Stimulated activated CD8-positive, alpha-beta memory T cell treated with anti-CD3 and anti-CD28 coated beads, Interleukin-7, amount 100 ng/mL, for 1 hour (primary cell): ENCODE measurements at places on chromosomes 3 and 15.

DNA sequence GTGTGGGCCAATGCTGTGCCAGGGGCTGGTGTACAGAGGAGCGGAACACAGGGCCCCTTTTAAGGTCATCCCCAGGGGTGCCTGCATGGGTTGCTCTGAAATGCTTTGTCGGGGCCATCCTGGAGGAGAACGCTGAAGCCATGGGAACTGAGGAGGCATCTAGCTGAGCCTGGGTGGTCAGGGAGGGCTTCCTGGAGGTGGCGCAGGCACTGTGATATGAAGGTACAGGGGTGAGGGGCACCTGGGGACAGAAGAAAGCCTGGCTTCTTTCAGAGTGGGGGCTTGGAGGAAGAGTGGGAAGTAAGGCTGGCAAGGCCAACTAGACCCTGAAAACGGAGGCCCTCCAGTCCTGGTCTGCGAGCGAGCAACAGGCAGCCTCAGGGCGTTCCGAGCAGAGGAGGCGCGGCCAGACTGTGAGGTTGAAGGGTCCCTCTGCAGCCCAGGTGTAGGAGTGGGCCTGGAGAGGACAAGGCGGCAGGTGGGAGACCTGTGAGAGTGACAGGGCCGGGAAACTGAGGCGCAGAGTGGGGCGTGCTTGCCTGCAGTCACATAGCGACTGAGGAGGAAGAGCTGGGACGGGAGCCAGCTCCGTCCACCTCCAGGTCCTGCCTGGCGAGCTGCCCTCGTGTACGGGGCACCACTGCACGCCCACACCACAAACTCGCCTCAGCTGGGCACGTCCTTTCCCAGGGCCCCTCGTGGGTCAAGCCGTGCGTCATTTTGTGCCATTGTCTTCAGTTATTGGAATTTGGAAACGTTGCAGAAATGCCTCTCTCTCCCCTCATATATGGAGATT, 4.1 kb downstream of the FBLN2 start:
- DNase-seq, result no peak

- DNase-seq, result no peak
Measured at GRCh38 chr15:32855942-32856341, 138.1 kb downstream of the GREM1 start.

DNA sequence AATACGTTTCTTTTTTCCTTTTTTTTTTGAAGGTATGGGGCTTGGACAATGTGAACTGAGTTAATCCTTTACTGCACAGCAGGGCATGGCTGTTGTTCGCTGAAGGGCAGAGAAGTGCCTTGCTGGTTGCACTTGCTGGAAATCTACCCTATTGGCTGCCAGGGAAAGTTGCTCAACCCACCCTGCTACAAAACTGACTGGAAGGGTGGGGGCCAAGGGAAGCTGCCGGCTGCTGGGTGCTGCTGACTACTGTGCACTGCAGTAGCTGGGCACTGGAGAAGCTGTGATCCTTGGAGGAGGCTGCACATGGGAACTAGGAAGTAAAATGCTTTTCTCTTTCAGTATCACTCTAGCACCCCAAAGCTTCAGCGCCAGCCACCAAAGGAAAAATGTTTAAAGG, 70.5 kb downstream of the ETV5 start:
- DNase-seq, result no peak

DNA sequence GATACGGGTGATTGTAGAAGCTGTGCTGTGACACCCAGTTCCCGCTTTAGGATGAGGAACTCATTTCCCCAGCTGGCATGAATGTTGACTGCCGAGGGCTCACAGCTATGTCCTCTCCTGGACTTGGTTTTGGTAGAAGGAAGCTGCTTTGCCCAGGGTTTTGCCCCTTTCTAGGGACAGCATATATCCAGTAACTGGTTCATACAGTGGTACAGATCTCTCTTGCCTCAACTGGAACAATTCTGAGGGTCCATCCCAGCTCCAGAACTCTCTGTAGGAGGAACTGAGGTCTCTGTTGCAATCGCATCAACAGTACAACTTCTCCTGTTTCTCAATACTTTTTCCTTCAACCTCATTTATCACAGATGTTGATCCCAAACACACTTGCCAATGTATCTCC, 54.5 kb upstream of the FNDC3B start:
- DNase-seq, result no peak

GRCh38 chr3:197896421-197896820, 53.6 kb upstream of the RPL35A start:
- DNase-seq, result no peak

GRCh38 chr15:48426044-48426443, 94.8 kb downstream of the DUT start:
- DNase-seq, result no peak

- DNase-seq, result no peak
Measured at GRCh38 chr15:85500060-85500708, 119.8 kb downstream of the AKAP13 start.

DNA sequence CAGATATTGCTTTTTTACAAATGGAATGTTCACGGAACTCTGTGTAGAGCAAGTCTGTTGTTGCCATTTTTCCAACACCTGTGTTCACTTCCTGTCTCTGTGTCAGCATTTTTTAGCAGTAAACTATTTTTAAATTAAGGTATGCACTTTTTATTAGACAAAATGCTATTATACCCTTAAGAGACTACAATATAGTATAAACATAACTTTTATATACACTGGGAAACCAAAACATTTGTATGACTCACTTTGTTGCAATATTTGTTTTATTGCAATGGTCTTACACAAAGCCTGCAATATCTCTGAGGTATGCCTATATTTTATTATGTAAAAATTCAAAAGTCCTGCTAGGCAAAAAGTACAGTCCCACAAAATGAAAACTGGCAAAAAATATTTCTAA, 39.8 kb upstream of the FGF7 start:
- DNase-seq, result no peak

DNA sequence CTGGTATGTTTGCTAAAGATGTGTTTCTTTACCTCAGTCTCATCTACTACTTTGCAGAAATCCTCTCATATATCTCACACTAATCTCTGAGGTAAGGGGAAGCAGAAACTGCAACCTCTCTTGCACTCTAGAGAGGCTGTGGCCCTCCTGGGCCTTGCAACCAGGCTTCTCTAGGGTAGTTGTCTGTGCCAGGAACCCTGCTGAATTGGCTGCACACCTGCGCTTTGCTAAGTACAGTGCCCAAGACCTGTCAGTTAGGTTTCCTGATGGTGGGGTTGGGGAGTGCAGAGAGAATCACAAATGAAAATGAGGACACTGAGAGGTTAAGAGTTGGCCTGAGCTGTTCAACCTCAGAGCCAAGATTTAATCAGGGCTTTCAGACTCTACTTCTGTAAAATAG, 117.2 kb upstream of the PLXNA1 start:
- no peak for DNase-seq

GRCh38 chr3:57086201-57086600, 25.7 kb downstream of the SPATA12 start:
- DNase-seq, result no peak

GRCh38 chr3:151035072-151035471, 50.4 kb upstream of the MED12L start:
- no peak for DNase-seq

DNA sequence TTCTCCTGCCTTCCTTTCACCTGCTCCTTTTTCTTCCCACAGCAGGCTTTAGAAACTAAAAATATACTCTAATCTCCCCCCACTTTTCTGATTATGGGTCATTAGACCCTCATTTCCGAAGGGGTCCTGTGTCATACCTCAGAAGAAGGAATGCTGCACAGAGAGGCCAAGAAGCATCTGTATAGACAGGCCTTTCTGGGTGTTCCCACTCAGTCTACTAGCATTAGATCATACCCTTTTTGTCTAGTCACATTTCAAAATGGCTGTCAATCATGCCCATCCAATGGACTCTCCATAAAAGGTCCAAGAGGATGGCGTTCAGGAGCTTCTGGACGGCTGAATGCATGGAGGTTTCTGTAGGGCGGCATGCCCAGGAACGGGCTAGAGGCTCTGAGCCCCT, 192.2 kb downstream of the SUCLG2 start:
- no peak for DNase-seq

DNA sequence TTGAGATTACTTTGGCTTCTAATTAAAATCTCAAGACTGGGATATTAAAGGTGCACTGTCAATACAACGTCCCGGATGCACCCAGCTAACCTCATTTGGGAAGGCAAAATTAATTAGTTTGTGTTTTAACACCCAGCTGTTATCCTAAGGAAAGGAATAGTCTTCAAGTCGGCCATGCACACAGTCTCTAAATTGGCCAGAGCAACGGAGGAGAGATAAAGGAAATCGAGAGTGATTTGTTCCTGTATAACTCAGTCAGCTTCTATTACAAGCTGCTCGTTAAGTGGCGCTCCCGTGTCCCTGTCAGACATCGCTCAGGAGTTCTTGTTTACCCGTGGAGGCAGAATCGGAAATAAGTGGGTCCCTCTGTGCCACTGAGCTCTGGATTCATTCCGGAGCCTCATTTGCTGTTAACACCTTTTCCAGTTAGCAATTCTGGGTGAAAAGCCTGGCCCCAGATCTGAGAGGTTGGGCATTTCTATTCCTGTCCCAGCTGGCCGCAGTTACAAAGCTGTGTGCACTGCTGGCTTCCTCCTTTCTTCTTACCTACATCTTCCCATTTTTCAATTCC, 63.9 kb downstream of the ST8SIA2 start:
- no peak for DNase-seq

GRCh38 chr3:115236496-115236895, 89.4 kb upstream of the ZBTB20 start:
- DNase-seq, result no peak

GRCh38 chr3:169668072-169668956, 4.8 kb upstream of the MECOM start:
- DNase-seq, result no peak

- DNase-seq, result no peak
Measured at GRCh38 chr15:67584157-67584556, 41.7 kb downstream of the MAP2K5 start.

- DNase-seq, result no peak
Measured at GRCh38 chr3:185313693-185314246, 49.2 kb upstream of the MAP3K13 start.

- DNase-seq, result no peak
Measured at GRCh38 chr3:178454726-178455125, 81.5 kb upstream of the KCNMB2 start.

DNA sequence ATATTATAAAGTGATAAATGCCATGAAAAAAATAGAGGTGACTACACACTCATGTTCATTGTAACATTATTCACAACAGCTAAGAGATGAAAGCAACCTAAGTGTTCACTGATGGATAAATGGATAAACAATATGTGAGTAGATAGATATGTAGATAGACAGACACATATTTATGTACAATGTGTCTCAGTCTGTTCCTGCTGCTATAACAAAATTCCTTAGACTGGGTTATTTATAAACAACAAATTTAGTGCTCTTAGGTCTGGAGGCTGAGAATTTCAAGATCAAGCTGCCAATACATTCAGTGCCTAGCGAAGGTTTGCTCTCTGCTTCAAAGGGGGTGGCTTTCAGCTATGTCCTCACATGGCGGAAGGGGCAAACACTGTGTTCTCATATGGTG, 312.5 kb downstream of the ZNF621 start:
- DNase-seq, result no peak

- DNase-seq, result no peak
Measured at GRCh38 chr15:40316931-40317330, 6.6 kb upstream of the INAFM2 start.

- no peak for DNase-seq
Measured at GRCh38 chr3:151100076-151100475, 14.6 kb downstream of the MED12L start.

GRCh38 chr3:42116466-42116865, 25.3 kb downstream of the TRAK1 start:
- no peak for DNase-seq

DNA sequence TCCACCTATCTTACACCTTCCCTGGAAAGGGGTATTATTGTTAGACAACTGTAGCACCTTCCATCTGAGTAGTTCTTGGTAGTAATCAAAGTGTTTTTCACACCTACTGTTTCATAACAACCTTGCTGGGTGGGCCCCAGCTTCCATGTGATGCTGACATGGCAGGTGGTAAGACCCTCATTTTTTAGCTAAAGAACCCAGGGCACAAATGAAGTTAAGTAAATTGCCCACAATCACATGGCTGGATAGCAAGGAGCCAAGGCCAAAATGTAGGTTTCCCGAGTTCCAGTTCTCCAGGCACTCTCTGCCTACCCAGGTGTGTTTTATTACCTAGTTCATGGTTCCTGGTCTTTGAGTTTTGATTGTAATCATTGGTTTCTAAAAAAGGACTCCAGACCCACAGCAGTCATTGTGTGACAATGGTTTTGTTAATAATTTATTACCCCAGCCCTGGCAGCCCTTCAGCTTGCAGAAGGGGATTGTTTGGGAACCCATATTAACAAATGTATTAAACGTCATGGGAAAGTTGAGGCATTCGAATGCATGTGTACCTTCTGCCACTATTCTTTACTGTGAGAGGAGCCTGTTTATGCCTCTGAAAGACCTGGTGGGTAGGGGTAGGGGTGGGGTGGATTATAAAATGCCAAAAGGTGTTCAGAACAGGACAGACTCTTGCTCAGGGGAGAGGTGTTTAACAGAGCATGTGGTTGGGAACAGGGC, 222.2 kb upstream of the BHLHE40 start:
- no peak for DNase-seq

GRCh38 chr3:119340014-119340413, 45.8 kb downstream of the ARHGAP31 start:
- DNase-seq, result no peak

- DNase-seq, result no peak
Measured at GRCh38 chr15:37135225-37135624, 34.9 kb upstream of the MEIS2 start.

DNA sequence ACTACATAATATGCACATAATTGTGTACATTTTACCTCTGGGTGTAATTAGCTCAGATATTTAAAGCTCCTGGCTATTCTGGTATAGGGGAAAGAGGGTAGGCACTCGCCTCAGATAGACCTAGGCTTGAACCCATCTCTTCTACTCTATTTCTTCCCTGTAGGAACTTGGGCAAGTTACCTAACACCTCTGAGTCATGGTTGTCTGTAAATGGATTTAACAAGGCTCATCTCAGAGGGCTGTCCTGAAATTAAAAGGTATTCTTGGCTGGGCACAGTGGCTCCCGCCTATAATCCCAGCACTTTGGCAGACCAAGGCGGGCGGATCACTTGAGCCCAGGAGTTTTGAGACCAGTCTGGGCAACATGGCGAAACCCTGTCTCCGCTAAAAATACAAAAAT, 30.7 kb downstream of the NANOGP8 start:
- DNase-seq, result no peak

DNA sequence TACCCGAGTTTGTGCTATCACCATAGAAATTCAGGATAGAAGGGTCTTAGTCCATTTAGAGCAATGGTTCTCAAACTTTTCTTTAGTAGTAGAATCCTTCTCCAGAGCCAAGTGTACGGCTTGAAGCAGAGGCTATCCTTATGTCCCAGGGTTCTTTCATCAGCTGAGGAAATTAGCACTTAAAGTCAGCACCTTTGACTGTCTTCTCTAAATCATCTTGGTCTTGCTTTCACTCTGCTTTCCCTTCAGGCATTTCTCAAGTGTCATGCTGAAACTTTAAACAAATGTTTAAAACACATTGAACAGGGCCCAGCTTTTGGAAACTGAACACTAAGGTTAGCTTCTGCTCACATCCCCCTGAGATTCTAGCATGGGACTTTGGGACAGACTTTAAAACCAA, 78.2 kb downstream of the TM4SF4 start:
- no peak for DNase-seq
